ENCODE measurements at places on chromosomes 13 and 19.

DNA sequence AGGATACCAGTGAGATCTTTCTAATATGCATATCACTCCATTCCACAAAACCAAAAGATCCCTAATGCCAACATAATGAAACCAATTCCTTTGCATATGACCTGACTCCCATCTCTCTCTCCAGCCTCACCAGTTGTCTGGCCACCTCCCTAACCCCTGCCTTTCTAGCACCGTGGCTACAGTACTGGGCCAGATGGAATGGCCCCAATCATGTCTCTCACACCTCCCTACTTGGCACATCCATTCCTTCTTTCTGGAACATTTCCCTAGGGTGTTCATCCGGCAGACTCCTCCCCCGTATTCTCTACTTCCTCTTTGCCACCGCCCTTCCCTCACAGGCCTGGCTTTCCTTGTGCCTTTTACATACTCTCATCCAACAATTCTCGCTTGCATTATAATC lies 62.0 kb downstream of the GPALPP1 start:
- DNase-seq: no peak

DNA sequence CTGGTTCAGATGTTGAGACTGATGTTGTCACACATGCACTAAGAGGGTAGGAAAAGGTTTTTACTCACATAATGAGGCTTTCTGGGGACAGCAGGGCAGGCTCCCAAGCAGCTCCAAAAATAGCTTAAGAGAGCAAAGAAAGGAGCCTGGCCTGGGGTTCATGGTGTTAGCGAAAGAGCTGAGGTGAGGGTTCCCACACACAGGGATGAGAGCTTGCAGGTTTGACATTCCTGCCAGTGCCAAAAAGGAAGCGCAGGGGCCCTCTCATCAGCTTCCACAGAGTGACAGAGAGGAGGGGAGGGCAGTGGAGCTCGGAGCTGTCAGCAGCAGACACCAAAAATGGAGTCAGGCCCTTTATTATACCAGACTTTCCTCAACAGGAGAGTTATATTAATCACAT lies 65.5 kb upstream of the FAM216B start:
- no peak for DNase-seq

- no peak for DNase-seq
Measured at GRCh38 chr19:3667766-3668165, 32.5 kb downstream of the PIP5K1C start.

DNA sequence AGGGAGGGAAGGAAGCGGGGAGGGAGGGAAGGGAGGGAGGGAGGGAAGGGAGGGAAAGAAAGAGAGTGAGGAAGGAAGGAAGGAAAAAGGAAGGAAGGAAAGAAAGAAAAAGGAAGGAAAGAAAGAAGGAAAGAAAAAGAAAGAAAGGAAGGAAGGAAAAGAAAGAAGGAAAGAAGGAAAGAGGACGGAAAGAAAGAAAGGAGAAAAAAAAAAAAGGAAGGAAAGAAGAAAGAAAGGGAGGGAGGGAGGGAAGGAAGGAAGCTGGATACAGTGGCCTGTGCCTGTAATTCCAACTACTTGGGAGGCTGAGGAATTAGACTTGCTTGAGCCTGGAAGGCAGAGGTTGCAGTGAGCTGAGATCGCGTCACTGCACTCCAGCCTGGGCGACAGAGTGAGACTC lies 35.3 kb downstream of the OLFM2 start:
- DNase-seq: no peak

- DNase-seq: no peak
Measured at GRCh38 chr13:27631156-27631555, 9.5 kb downstream of the POLR1D start.

GRCh38 chr19:46990991-46991676 lies 28.5 kb upstream of the NPAS1 start:
- DNase-seq: peak; percentile 38

DNA sequence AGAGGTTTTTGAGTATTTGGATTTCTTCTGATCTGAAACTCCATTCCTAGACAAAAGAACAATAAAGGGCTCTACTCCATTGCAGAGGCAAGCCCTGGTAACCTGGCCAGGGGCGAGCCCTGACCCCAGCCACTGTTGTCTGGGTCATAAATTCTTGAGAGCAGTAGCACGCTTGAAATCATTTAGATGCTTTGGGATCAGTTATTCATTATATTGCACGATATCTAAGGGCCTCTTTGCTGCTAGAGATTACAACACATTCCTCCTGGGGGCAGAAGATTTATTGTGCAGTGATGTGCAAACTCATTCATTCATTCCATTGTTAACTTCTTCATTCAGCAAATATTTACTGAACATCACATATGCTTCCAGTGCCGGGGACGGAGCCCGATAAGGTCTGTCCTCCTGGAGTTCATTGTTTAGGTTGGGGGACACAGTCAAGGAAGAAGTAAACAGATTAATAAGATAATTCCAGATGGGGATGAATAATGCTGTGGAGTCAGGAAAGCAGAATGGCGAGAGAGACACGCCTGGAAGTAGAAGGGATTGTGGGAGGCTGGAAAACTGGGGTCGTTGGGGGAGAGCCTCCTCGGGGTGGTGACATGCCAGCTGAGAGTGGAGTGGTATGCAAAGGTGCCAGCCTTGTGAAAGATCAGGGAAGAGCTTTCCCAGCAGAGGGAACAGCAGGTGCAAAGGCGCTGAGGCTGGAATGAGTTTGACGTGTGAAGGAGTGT lies 34.9 kb downstream of the SIPA1L3 start:
- DNase-seq: no peak

DNA sequence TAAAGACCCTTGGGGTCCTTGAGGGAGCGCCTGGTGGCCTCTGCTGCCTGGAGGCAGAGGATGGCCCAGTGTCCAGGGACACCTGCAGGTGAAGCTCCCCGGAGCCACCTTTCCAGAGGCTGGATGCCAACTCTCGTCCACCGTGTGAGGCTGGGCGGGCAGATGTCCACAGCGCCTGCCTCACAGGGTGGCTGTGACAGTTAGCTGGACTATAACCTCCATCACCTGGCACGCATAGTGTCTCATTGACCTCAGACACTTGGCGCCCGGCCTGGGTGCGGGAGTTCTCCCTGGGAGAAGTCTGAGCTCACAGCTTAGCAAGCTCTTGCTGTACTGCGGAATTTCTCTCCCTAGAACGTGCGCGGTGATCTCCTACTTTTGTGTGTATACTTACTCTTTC lies 9.8 kb downstream of the BICRA start:
- no peak for DNase-seq

GRCh38 chr13:26485288-26485687 lies 72.2 kb upstream of the WASF3 start:
- no peak for DNase-seq

- no peak for DNase-seq
Measured at GRCh38 chr19:16203256-16204004, 5.7 kb downstream of the AP1M1 start.

- no peak for DNase-seq
Measured at GRCh38 chr13:42760951-42761350, 20.4 kb upstream of the FAM216B start.

- DNase-seq: no peak
Measured at GRCh38 chr13:80262051-80262695, 78.8 kb downstream of the SPRY2 start.

DNA sequence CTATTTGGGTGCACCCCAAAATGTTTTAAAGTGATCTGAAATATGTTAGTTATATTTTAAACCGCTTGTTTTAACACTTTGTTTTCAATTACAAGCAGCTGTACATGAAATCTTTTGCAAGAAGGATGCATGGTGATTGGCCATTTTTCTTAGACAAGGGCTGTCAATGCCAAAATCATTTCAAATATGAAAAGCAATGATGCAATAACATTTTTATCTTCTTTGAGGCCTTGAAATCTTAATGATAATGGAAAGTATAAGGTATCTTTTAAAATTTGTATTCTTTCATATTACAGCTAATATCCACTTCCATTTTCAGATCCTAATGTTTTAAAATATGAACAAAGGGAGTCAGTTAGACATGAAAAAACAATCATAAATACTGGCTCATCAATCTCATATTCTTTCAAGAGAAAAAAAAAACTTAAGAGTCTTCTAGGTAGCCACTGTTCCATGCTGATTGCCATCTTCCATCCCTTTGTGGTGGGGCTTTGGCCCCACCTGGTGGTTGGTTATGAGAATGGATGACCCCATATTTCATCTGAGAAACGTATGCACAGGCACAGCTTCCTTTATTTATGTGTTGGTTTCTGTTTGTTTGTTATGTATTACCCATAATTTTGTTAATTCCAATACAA lies 330.3 kb upstream of the MIR17HG start:
- DNase-seq: no peak

- no peak for DNase-seq
Measured at GRCh38 chr19:9531933-9532332, 6.5 kb downstream of the ZNF426 start.

DNA sequence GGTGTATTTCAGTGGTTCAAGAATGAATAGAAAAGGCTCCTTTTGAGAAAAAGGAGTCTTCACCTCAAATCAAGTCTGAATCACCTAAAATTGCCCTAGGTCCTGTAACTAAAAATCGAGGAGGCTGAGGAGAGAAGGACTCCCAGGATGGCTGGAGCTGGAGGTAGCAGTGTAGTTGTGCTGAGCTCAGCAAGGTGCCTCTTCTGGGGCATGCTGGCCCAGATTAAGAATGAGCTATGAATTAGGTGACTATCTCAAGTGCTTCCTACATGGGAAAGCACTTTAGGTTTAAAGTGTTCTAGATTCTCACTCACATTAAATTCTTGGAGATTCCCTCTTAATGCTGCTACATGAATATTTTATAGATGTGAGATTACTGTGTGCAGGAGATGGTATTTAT lies 28.8 kb upstream of the KL start:
- DNase-seq: no peak

DNA sequence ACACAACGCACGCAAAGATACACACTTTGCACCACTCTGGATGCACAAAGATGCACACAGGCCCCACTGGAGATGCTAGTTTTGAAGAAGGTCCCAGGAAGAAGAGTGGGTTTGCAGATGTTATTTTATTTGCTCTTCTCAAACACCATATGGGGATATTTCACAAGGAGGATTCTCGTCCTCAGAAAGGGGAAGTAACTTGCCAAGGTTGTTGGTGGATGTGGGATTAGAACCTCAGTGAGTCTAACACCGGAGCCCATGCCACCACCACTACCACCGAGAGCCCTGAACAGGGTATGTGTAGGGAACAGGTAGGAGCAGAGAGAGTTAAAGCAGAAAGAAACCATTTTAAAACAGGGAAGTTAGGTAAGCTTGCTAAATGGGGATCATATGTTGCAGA lies 9.6 kb upstream of the CEACAM6 start:
- no peak for DNase-seq

DNA sequence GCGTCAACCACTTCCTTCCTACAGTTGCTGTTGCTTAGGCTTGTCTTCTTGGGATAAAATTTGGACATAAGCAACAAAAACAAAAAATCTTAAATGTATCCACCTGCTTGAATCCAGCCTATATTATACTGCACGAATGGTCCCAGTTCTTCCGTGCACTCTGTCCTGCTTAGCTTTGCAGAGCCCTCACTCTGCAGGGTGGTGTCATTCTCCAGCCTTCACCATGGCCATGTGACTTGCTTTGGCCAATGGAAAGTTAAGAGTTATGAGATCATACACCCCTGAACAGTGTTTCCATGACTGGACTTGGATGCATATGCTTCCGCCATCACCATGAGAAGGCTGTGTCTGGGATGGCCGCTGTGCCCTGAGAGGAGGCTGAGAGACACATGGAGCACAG lies 27.4 kb upstream of the SACS start:
- DNase-seq: no peak

DNA sequence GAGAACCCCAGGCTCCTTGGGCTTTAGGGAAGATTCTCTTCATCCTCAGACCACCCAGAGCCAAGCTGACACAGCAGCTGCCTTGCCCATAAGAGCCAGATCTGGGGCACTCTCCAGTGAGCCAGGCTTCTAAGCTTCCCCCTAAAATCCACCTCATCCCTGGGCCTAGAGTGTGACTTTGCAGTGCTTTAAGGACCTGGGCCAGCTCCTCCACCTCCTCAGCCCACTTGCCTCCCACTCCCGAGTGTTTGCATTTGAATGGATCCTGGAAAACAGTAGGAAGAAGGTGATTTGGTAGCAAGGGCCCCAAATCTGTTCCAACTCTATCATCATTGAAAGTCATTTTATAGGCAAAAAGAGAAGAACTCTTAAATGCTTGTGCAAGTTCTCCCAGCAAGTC lies 108.7 kb upstream of the UBL3 start:
- DNase-seq: no peak

DNA sequence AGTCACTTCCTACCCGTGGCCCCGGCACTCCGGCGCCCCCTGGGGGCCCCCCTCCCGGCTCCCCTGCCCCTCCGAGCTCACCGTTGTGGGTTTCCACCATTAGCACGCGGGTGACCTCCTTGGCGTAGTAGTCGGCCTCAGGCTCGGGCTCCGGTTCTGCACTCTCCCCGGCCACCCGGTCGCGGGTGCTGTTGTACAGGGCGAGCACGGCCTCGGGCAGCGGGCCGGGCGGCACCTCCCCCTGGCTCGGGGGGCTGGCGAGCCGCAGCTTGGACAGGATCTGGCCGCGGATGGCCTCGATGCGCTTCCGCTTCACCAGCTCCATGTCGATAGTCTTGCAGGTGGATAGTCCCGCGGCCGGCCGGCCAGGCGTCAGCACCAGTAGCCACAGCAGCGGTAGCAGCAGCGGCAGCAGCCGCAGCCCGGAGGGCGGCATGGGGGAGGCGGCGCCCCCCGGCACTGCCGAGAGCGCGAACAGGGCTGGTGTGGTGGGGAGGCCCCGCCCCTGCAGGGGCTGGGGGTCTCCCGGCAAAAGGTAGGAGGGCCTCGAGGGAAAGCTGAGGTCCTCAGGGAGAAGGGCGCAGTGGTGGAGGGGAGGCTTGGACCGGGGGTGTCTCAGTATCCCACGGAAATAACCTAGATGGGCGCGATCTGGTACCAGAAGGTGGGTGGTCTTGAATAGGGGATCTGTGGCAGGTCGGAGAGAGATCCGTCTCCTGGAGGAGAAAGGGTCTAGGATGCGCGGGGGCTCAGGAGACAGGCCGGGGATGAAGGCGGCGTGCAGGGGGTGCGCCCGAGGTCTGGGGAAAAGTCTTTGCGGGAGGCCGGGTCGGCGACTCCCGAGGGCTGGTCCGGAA lies 885 bp downstream of the TGFB1 start:
- peak; percentile 69 for DNase-seq

GRCh38 chr19:42121656-42122069 lies 10.6 kb downstream of the POU2F2 start:
- DNase-seq: peak; percentile 71

- no peak for DNase-seq
Measured at GRCh38 chr13:23069566-23069965, 111.2 kb upstream of the SGCG start.

DNA sequence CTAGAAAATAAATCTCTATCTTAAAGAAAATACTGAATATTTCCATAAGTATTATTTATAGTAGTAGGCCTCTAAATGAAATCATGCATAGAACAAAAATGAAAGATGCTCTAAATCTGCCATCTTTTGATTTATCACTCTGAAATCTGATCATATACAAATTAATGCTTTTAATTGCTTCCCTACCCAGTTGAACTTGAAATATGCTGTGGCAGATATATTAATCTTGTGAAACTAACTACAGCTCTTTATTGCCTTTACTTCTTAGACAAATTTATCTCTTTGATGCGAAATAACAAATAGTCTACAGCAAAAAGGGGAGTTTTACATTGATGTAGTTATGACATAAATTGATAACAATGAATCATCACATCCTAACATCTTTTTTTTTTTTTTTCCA lies 510.7 kb upstream of the SLITRK6 start:
- no peak for DNase-seq

GRCh38 chr13:60936281-60936680 lies 479.4 kb downstream of the PCDH20 start:
- DNase-seq: no peak

Measured in activated T-helper 1 cell treated with Interleukin-2 at 50 U/mL for 16 hours (primary cell).